ENCODE measurements at places on chromosomes 11 and 22. TPM values are rescaled to one million over a fixed set of nuclear protein-coding genes. Genes with fewer than 3 reads are reported as not detected.

Gene OR8G5
- polyA plus RNA-seq, result not detected

Gene SLC5A12
- not detected for polyA plus RNA-seq

Gene PIM3
- 47.1 TPM for polyA plus RNA-seq

Gene GAL3ST1
- not detected for polyA plus RNA-seq

Gene INPP5J
- polyA plus RNA-seq, result not detected

Gene SCGB1D2
- not detected for polyA plus RNA-seq

Gene GLYATL1
- polyA plus RNA-seq, result not detected

Gene BEST1
- polyA plus RNA-seq, result 1.2 TPM

Gene TMEM86A
- 0.56 TPM for polyA plus RNA-seq

Gene MMP13
- polyA plus RNA-seq, result not detected

Gene RAG2
- polyA plus RNA-seq, result not detected

Gene DENND6B
- polyA plus RNA-seq, result 1.2 TPM

Gene DDI1
- 0.10 TPM for polyA plus RNA-seq

Gene OR2AG1
- not detected for polyA plus RNA-seq

Gene DEUP1
- not detected for polyA plus RNA-seq

Gene LINC01488
- polyA plus RNA-seq, result not detected

Gene MPZL2
- not detected for polyA plus RNA-seq

Gene CTSF
- polyA plus RNA-seq, result 7.0 TPM

Gene RAB39A
- polyA plus RNA-seq, result 0.69 TPM

Gene B3GAT1
- not detected for polyA plus RNA-seq

Gene TSSK2
- not detected for polyA plus RNA-seq

Gene KCNJ4
- not detected for polyA plus RNA-seq

Gene VPS37C
- polyA plus RNA-seq, result 2.0 TPM

Gene C11orf87
- polyA plus RNA-seq, result not detected

Gene FGF4
- polyA plus RNA-seq, result not detected

Gene TMEM121B
- not detected for polyA plus RNA-seq

Gene HDHD5
- 49.4 TPM for polyA plus RNA-seq

Gene WNT7B
- not detected for polyA plus RNA-seq

Gene MICAL3
- polyA plus RNA-seq, result 12.0 TPM

Gene NXPE1
- polyA plus RNA-seq, result not detected

Gene SNX32
- 0.78 TPM for polyA plus RNA-seq

Gene KDM4E
- not detected for polyA plus RNA-seq

Gene JAM3
- polyA plus RNA-seq, result 17.6 TPM

Gene ADM2
- polyA plus RNA-seq, result 1.5 TPM

Gene MB
- not detected for polyA plus RNA-seq

Gene TMPRSS4
- polyA plus RNA-seq, result not detected

Gene PKP3
- polyA plus RNA-seq, result not detected

Gene OR10W1
- polyA plus RNA-seq, result not detected

Gene OLFML1
- 0.08 TPM for polyA plus RNA-seq

Gene MFRP
- polyA plus RNA-seq, result not detected

Gene HTR3A
- polyA plus RNA-seq, result 11.3 TPM

Gene OR2AG2
- not detected for polyA plus RNA-seq

Gene RAB36
- 1.8 TPM for polyA plus RNA-seq

Gene TRIM49B
- not detected for polyA plus RNA-seq

Gene ALX4
- not detected for polyA plus RNA-seq

Gene MIOX
- polyA plus RNA-seq, result not detected

Gene CCDC188
- polyA plus RNA-seq, result not detected

Gene ARHGAP20
- polyA plus RNA-seq, result 0.51 TPM

Gene CCDC34
- polyA plus RNA-seq, result 3.0 TPM

Gene OR1S1
- not detected for polyA plus RNA-seq

Gene FAM180B
- polyA plus RNA-seq, result not detected

Gene STIM1
- 22.1 TPM for polyA plus RNA-seq

Gene CD151
- 13.8 TPM for polyA plus RNA-seq

Gene SERPING1
- 0.23 TPM for polyA plus RNA-seq

Gene FAM111B
- polyA plus RNA-seq, result 3.8 TPM

Gene DUSP8
- polyA plus RNA-seq, result 1.2 TPM

Gene MPPED2
- polyA plus RNA-seq, result 0.65 TPM

Gene AQP11
- 0.48 TPM for polyA plus RNA-seq
